IPS-NIHi11 (cell line): ENCODE measurements at places on chromosomes 11 and 22.

GRCh38 chr11:113077379-113077778 lies 116.2 kb downstream of the NCAM1 start:
- no peak for DNase-seq

DNA sequence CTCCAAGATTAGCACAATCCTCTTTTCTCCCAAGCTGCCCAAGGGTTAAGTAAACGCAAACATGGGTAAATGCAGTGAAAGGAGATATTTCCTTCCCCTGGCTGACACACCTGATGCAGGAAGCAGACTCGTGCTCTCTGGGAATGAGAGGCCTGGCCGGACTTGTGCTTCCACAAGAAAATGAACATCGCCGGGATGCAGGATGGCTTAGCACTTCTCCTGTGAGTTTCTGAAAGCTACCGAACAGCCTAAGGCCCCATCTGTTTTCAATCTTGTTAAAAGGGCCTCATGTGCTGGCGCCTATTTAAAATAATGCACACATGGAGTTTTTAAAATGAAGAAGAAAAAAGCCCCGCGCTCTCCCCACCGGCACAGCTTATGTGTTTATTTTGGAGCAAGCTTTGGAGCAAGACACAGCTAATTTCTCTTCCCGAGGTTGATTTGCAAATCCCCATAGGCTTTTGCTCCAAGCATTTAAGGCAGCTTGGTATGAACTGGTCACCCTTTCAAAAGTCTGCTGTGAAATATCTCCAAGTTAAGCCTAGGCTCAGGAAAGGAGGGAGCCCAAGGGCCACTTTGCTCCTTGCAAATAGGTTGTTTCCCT lies 100.9 kb downstream of the SYN3 start:
- DNase-seq: no peak

GRCh38 chr11:115360186-115360824 lies 143.9 kb downstream of the CADM1 start:
- no peak for DNase-seq

DNA sequence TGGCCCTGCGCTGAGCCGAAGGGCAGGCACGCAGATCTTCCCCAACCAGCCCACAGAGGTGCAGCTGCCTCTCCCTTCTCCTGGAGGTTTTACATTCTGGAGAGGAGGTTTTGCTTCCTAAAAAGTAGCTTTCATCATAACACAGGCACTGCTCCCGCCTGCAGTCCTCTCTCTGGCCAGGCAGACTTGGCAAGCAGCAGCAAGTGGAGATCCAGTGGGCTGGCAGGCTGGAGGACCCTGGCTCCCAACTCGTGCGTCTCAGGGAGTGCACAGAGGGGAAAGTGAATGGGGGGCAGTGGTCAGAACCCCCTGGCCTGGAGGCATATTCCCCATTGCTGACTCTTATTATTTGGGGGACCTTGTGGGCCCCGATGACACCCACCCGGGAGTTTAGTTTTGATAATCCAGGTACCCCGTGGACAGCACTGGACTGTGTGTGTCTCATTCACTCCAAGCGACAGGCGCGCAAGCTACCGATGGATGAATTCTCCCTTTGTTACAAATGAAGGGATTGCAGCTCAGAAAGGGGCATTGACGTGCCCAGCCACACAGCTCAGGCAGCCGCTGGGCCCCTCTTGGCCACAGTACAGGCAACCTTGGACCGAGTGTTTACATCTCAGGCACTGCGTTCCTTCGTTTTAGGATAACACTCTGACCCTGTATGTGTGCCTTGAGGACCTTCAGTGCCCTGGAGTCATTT lies 1223.9 kb downstream of the BRD1 start:
- no peak for DNase-seq

DNA sequence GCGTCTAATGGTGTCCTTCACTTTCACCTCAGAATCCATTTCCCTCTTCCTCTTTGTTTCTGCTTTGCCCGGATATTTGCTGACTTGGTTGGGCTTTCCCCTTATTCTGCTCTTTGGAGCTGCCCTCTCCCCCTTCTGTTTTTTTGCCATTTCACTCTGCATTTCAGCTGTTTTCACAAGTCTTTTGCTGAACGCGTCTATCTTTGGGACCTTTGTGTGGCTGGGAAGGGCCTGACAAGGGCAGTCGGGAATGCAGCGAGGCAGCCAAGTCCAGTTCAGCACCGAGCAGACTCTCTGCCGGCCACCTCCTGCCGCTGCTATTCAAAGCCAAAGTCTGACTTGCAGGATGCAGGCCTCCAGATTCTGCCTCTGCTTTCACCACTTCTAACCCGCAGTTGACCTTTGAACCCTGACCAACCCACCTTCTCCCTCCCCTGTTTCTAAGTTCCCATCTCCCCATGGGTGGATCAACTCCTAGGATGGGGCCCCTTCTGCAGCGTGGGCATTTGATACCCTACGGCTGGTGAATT lies 38.2 kb downstream of the FEZ1 start:
- peak; percentile 56 for DNase-seq
